Effector memory CD4-positive, alpha-beta T cell (primary cell): ENCODE measurements at places on chromosomes 5 and 9.

DNA sequence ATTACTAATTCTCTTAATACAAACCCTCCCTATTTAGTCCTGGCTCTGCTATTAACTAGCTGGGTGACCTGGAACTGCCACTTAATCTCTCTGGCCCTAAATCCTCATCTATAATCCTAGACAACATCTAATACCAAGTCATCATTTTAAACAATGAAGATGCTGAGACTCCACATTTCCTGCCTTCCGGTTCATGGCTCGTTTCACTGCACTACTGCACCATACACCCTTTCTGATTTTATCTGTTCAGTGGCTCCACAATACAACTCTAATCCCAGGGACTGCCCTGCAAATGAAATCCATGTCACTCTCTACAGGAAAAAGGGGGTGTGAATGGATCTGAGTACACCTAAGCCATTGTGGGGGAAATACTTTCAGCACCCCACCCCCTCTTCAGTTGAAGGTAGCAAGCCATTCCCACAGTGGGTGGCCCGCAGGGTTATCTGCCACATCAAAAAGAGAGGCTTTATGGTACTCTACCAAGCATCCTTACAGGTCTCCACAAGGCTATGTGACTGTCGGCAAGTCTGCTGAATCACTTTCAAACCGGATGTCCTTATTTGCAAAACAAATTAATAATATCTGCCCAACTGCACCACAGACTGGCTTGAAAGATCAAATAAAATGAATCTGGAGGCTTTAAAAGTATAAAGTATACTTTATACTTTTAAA, 89.5 kb downstream of the EPB41L4A start:
- DNase-seq, result no peak

DNA sequence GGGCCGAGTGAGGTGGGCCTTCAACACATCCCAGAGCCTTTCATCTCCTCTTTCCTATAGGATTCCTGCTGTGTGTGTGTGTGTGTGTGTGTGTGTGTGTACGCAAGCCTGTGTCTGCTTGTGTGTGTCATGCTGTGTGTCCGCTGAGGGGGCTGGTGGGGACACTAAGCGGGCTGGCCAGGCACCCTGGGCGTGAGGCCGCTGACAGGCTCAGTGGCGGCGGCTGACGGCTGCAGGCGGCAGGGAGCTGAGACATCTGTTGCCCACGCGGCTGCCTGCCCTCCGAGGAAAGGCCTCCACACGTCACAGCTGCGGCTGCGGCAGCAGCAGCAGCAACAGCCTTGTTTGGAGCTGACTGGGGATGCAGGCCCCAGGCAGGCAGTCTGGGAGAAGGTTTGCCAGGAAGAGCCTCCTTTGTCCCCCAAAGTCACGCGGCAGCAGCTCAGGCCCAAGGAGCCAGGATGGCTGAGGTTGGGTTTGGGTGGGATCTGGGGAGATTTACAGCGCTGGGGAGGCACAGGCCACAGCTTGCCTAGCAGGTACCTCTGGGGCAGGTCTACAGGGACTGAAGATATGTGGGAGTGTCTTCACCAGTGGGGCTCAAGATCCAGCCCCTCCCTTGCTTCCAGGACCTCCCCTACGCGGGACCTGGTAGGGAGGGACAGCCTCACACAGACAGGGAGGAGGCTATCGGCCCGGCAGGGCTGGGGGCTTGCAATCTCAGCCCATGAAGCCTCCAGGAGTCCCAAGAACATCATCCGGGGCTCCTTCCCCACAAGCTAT, 1.8 kb downstream of the PDLIM4 start:
- no peak for DNase-seq

DNA sequence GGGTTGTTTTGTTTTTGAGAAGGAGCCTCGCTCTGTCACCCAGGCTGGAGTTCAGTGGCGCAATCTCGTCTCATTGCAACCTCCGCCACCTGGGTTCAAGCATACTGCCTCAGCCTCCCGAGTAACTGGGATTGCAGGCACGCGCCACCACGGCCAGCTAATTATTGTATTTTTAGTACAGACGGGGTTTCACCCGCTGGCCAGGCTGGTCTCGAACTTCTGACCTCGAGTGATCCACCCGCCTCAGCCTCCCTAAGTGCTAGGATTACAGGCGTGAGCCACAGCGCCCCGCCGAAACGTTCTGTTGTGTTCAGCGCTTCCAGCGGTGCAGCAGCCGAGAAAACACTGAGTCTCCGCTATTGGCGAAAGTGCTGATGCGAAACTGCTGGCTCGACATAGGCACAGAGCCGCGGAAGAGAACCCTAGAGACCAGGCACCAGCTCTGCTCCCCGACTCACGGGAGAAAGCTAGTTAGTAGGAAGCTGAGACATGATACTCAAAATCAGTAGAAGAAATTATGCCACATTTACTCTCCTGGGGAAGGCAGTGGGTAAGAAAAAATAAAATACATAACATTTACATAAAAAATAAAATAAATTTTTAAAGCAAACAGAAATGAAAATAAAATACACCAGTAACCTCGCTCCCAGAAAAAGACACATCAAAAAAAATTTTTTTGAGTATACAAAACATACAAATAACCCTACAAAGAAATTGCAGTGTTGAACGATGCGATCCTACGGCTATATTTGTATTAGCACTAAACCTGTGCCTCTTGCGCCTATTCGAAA, 31.6 kb downstream of the ANXA2R start:
- peak; percentile 85 for DNase-seq

GRCh38 chr5:5695266-5695665, 272.8 kb downstream of the ICE1 start:
- no peak for DNase-seq

GRCh38 chr5:106640511-106640910, 1030.2 kb downstream of the EFNA5 start:
- DNase-seq, result no peak

DNA sequence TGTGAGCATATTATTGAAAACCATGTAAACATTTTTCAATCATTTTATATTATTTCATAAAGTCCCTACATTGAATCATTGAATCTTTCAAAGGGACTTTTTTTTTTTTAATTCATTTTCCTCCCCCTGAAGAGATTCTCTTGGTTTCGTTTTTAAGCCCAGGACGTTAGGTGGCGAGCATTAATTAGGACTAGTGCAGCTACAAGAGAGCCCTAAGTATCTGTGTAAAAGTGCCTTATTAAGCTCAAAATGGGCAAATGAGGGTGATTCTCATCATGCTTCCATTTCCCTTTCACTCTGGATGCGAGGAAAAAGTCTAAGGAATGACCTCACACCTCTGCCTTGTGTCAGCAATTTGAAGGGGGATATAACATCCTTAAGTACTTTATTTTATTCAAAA, 517.9 kb upstream of the ITGA1 start:
- no peak for DNase-seq

- no peak for DNase-seq
Observed at GRCh38 chr9:108831496-108832178, 24.1 kb downstream of the ACTL7B start.

- no peak for DNase-seq
Observed at GRCh38 chr9:88268886-88269285, 119.4 kb upstream of the SPIN1 start.

- no peak for DNase-seq
Observed at GRCh38 chr5:116466727-116467464, 107.7 kb downstream of the SEMA6A start.

- no peak for DNase-seq
Observed at GRCh38 chr9:92008041-92008440, 58.0 kb upstream of the ROR2 start.

GRCh38 chr5:133514456-133514855, 97.9 kb downstream of the FSTL4 start:
- no peak for DNase-seq

DNA sequence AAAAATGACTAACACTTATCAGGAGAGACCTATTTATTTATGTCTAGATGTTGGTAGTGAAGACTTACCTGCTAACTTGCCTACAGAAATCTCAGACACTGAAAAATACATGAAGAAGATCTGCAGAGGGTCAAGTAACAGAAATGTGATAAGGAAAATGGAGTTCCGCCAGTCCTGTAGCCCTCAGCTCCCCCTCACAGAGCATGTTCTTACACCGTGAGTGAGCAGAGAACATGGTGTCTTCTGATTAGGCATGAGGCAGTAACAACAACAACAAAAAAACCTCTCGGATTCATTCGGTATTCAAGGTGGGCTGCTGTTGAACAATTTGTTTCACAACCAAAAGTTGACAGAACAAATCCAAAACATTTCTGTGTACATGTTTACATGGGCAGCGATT, 162.0 kb upstream of the SNX2 start:
- no peak for DNase-seq

GRCh38 chr9:74556685-74557084, 59.5 kb downstream of the RORB start:
- DNase-seq, result no peak

DNA sequence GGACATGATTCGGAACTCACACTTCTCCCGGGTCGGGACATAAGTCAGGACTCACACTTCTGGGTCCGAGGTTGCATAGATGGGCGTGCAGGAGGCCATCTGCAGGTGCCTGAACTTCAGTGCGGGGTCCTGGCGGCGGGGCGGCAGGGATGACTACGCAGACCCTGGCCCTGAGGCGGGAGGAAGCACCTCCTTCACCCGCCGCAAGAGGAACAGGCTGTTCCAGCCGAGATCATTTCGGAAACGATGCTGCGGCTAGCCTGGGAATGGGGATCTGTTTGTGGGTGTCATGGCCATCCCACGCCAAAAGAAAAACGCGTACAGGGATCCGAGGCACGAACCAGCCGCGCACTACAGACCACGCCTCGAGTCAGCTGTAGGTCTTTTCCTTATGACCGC, 196.6 kb downstream of the TTLL11 start:
- DNase-seq, result no peak

DNA sequence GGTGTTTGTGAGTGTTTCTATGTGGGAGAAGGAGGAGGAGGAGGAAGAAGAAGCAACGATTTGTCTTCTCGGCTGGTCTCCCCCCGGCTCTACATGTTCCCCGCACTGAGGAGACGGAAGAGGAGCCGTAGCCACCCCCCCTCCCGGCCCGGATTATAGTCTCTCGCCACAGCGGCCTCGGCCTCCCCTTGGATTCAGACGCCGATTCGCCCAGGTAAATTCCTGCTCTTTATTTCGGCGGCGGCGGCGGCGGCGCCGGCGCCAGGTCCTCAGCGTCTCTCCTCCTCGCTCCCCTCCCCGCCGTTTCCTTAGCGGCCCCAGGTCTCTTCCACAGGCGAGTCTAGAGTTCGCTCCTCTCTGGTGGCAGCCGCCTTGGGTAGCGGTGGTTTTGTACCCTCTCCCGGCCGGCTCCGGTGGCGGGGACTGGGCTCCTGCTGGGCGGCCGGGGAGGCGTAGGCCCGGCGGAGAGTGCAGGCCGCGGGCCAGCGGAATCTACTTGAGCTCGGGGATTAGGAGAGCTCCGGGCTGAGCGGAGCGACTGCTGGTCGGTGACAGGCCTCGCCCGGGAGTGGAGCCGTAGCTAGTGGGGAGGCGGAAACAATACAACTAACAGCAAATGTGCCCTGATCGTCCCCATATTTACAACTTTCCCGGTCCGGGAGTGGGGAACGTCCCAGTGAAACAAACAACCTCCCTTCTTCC, 547 bp downstream of the NIPBL start:
- DNase-seq, result no peak

- DNase-seq, result no peak
Observed at GRCh38 chr9:133787754-133788025, 49.5 kb upstream of the SARDH start.

GRCh38 chr5:138369261-138369660, 16.8 kb downstream of the KDM3B start:
- no peak for DNase-seq

DNA sequence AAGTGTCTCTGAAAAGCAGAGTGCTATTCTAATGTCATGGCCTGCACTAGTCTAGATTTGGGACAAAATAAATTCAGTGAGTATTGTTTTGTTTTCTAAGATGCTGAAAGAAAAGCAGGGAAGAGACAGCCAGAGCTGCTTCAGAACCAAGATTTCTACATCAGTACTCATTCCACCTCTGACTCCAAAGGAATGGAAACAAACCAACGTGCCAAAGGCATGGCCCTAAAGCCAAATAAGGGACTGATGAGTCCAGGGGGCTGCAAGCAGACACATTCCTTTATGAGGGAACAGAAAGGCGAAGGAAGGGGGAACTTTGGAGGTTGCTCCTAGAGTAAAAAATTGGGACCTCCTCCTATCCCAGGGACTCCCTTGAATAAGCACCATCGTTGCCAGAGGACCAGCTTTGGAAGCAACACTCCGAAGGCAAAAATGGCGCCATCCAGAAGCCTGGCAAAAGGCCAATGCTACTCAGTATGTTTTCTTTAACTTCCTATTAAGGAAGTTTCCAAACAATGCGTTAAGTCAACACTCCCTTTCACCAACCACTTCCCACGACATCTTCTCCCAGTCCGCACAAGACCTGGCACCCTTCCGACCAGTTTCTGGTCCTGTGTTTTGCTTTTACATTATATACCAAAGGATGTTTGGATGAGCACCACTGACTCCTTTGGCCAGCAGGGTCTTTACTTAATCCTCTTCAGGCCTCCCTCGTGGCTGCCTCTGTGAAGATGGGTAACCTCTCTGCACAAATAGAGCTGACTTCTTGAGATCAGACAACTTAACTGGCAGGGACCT, 31.6 kb downstream of the ADAM19 start:
- DNase-seq, result no peak
